ENCODE measurements at places on chromosomes 2 and 18.

- no peak for DNase-seq
Observed at GRCh38 chr2:99756059-99756458, 266.2 kb upstream of the REV1 start.

- DNase-seq = no peak
Observed at GRCh38 chr2:24082787-24083566, 1.7 kb downstream of the TP53I3 start.

DNA sequence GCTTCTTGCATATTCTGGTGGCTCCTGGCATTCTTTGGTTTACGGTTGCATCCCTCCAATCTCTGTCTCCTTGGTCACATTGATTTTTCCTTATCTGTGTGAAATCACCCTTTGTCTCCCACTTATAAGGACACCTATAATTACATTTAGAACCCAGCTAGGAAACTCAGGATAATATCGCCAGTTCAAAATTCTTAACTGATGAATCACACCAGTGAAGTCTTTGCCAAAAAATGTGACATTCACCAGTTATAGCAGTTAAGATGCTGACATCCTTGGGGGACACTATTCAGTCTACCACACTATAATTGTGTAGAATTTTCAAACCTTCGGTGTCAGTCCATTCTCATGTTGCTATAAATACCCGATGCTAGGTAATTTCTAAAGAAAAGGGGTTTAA is 320.2 kb downstream of the TMX3 start:
- no peak for DNase-seq

DNA sequence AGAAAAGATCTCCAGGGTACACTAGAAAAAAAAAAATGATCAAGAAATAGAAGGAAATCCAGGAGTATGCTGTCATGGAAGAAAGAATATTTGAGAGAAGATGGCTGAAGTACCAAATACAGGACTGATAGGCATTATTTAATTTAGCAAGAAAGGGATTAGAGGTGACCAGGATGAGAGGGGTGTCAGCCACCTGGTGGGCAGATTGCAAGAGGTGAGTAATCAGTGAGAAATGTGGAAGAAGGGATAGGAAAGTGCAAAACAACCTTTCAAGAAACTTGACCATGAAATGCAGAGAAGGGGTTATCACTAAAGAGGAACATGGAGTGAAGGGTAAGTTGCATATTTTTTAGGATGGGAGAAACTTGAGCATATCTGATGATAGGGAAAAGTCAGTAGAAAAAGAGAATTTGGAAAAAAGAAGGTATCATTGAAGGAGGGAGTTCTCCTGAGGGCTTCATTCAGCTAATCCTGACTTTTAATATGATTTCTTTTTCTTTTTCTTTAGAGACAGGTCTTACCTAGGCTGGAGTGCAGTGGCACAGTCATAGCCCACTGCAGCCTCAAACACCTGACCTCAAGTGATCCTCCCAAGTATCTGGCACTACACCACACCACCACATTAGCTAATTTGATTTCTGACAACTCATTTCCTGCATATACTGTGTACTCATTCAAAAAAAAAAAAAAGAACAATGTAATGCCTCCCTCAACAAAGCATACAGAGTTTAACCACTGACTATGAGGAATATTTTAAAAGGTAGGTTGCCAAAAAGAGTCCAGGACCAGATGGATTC is 101.3 kb downstream of the LRP2 start:
- no peak for DNase-seq
